ENCODE measurements at places on chromosomes 5 and 9.

- no peak for DNase-seq
These were observed 120.8 kb downstream of the DMRT2 start for GRCh38 chr9:1170918-1171317.

- no peak for DNase-seq
These were observed 17.9 kb upstream of the QRFP start for GRCh38 chr9:130914417-130915095.

- DNase-seq, result no peak
These were observed 32.8 kb upstream of the DAP start for GRCh38 chr5:10793785-10794184.

DNA sequence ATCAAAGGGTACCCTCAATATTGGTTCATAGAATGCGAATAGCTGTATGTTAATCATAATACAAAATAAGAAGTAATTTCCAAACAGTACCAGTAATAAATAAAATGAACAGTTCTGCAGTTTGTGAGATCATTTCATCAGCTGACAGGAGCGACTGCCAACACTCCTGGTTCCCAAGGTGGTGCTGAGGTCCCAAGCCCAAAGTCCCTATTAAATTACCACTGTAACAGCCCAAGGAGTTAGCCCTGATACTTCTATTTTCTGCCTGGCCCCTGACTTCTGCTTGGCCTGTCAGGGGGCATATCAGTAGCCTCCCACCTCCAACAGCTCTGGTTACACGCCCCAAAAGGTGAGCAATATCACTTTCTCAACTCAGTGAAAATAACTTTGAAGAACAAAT is 47.1 kb downstream of the ANKH start:
- DNase-seq, result no peak

DNA sequence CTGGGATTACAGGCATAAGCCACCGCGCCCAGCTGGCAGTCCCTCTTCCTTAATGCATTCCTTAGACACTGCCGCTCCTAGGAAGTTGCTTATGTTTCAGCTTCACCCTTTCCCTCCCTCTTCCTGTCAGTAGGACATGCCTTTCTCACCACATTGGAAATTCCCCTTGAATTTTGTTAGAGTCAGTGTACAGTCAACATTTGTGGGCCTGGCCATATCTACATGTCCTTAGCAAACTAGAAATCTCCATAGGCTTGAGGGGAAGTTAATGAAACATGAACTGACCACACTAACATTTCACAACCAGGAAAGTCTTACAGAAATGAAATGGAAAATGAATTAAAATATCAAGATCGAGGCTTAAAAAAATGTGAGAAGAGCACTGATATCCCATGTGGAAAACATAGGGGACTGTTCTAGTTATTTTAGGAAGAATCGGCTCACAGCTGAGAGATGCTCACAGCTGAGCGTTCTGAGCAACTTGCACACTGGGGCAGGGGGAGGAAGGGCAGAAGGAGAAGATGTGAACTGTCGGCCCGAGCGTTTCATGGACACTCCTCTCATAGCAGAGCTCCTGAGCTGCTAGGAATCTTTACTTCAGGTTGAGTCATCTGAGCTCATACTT is 21.1 kb upstream of the LVRN start:
- no peak for DNase-seq

DNA sequence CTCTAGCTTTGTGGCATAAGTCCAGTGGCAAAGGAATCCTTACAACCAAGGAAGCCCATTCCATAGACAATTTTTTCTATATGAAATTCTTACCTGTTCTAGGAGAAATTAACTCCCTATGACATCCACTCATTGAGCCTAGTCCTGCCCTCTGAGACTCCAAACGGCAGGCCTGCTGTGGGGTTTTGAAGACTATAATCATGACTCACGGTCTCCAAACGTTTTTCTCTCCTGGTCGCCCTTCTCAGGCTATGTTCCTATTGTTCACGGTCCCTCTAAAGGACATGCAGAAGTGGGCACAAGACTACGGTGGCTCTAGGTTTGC is 611 bp downstream of the EXOSC3 start:
- no peak for DNase-seq

GRCh38 chr5:73137563-73138530 is 17.5 kb downstream of the TMEM171 start:
- DNase-seq, result no peak

GRCh38 chr5:163614787-163615186 is 109.4 kb downstream of the MAT2B start:
- no peak for DNase-seq

GRCh38 chr5:158724521-158725188 is 375.1 kb downstream of the EBF1 start:
- DNase-seq, result no peak

DNA sequence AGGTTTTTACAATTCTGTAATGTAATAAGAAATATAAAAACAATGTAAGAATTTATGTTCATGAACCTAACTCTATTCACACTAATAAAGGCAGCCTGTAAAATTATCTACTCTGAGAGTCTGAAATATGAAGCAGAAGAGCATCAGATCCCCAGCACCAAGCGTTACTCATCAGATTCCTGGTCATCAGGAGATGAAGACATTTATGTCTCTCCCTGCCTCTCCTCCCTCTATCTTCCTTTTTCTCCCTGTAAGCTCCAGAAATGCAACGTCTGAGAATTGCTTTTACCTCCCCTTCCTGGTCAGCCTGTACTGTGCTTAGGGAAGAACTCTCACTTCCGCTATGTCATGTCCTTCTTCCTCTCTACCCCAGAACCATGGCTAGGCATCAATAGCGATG is 114.4 kb upstream of the SLIT3 start:
- no peak for DNase-seq

GRCh38 chr5:123455640-123456039 is 32.4 kb upstream of the CEP120 start:
- no peak for DNase-seq

DNA sequence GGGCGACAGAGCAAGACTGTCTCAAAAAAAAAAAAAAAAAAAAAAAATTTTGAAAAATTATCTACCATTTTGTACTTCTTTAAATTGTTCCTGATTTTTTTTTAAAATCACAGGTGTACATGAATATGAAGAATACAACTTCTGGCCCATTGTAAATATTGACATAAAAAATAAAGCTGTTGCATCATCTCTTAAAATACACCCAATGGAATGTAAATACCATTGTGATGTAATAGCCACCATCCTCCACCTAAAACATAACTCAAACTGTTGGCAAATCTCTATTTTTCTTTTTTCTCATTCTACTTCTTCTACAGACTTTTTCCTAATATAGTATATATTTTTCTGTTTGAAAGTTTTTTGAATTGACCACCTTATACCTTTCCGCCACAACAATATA is 61.0 kb upstream of the TEX48 start:
- DNase-seq, result no peak

DNA sequence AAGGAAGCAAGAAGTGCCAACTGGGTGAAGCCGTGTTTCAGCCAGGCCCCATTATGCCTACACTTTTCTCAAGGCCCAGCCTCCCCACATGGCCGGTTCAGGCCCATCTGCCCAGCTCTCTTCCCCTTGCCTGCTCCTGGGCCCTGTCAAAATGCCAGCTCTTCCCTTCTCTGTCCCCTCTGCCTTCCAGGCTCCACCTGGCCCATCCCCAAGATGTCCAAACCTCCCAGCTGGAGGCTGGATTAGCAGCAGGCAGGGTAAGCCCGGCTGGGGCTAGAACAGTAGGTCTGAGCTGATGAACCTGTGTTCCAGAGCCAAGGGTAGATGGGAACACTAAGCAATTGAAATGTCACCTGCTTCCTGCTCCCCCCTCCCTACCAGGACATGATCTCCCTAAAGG is 64.1 kb upstream of the HSPA9 start:
- no peak for DNase-seq
